ENCODE measurements at places on chromosomes 7 and 10. TPM values are rescaled to one million over a fixed set of nuclear protein-coding genes. Genes with fewer than 3 reads are reported as not detected.

DNA sequence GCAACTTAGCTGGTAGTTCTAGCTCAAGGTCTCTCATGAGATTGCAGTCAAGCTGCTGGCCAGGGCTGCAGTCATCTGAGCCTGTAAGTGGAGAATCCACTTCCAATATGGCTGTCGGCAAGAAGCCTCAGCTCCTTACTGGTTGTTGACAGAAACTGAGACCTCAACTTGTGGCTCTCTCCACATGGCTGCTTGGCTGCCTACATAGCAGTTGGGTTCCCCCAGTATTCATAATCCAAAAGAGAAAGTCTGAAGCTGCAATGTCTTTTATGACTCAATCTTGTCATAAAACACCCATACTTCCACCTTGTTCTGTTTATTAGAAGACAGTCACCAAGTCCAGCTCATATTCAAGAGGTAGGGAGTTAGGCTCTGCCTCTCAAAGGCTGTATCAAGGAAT is 334.9 kb upstream of the KMT2E start:
- DNase-seq, result no peak

EFCAB10 gene
- not detected for polyA plus RNA-seq

ERVW-1 gene
- not detected for polyA plus RNA-seq

DNA sequence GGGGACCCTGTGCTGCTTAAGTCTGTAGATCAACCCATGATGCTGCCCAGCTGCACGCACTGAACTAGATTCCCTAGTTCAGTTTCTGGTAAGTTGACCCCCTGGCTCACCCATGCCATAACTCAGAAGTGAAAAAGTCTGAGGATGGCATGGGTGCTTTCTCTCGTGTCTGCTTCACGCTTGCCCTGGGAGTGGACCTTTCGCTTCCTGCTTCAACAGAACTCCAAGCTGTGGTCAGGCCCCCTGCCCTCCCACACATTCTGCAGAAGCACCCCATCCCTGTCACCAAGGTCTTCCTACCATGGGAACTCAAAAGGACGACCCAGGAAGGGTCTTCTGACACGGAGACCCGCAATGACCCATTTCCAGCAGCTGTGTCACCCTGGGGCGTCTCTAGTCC is 39.9 kb downstream of the LRRC18 start:
- no peak for DNase-seq

DNA sequence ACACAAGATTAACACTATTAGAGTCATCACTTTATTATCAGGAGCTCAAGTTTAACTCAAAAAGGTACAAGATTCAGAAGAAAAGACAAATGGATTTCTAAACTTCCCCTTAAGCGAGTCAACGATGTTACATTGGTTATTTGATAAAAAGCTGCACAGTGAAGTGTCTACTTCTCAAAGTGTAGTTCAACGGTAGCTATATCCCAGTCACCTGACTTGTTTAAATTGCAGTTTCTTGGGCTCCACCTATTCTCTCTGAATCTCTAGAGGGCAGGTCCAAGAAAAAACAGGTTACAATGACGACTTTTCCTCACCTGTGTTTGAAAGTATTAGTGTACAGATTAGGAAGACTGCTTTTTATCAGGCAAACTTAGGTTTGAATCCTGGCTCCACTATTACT is 16.6 kb downstream of the MINDY3 start:
- no peak for DNase-seq

DNA sequence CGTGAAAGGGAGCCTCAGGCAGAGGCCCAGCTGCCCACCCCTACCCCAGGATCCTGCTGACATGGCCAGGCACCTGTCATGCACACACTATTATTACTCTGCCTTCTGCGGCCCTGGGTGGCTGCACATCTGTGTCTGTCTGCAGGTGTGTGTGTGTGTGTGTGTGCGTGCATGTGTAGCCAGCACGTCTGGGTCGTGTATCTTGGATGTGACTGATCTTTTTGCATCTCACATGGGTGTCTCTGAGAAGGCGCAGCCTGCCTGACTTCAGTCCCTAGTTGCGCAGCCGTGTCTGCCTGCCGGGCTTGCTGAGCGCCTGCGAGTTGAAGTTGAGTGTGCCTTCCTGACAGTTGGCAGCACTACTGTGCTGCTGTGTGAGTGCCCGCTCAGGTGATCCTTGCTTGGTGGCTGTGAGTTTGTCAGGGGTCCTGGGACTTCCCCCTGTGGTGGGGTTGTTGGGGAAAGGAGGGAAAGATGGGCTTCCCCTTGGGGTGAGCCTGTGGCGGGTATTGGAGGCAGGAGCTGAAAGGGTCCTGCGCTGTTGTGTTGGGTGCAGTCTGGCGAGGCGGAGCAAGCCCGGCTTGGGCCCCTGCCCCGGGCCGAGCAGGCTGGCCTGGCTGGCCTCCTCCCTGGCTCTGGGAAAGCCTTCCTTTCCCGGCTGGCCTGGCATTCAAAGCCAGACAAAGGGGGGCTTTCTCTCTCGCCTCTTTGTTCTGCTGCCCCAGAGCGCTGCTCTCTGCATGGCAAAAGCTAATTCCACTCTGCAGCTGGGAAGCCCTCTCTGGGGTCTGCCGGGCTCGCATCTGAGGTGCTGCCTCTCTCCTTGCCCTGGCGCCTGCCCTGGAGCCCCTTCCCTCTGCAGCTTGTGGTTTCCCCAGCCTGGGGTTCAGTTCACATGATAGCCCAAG is 4.9 kb downstream of the TRIM8 start:
- DNase-seq, result no peak

GRCh38 chr7:45975847-45976484 is 54.9 kb upstream of the IGFBP3 start:
- no peak for DNase-seq

CPA1 gene
- polyA plus RNA-seq, result 0.57 TPM

DNA sequence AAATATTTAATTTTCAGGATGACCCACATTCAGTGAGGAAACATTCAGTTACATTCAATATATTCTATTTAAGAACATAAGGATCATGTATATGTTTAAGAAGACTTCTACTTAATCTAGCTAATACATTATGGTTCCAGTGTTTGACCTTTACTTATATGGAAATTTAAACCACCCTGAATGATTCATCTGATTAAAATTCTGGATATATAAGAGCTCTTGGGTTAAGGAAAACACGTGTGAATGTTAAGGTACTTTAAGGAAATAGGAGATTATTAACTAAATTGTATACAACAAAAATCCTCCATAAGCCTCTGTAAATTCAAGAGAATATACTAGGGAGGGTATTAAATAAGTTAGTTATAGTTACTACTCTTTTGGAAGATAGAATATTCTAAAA is 40.9 kb downstream of the HDAC9 start:
- DNase-seq, result no peak

GRCh38 chr7:143299840-143300239 is 11.7 kb downstream of the CASP2 start:
- DNase-seq, result peak; percentile 36

FAM25A gene
- not detected for polyA plus RNA-seq

GRCh38 chr7:152663931-152664330 is 12.0 kb downstream of the XRCC2 start:
- DNase-seq, result peak; percentile 53
